ENCODE measurements at places on chromosomes 5 and 9. TPM values are rescaled to one million over a fixed set of nuclear protein-coding genes. Genes with fewer than 3 reads are reported as not detected.

Gene IL5
- not detected for total RNA-seq

Gene SHC3
- not detected for total RNA-seq

DNA sequence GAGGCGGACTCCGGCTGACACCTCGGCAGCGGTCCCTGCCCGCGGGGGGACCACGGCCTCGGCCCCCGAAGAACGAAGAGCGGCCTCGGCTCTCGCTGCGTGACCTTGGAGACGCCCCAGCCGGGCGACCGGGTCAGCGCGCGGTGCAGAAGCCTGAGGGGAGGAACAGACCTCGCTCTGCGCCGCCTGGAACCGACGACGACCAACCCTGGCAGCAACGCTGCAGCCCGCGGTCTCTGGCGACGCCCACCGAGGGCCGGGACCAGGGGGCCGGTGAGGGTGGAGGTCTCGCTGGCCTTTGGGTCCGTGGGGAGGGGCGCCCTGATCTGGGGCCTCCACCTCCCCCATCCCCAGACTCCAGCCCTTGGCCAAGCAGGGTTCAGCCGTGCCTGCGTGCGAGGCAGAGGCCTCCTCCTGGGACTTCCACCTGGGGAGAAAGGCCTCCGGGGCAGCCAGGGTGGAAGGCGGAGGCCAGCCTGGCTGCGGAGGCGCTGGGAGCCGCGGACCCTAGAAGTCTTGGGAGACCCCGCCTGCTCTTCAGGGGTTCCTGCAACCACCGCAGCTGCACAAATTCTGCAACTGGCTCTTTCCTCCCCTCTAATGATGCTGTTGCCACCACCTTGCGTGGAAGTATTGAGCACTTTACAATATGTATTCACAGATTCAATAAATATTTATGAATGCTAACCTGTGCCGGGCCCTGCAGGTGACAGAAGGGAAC is 44.3 kb upstream of the SLC12A7 start:
- peaks cover 44% of the 10 kb centered on the region for H3K27me3 ChIP-seq
- H3K36me3 ChIP-seq, result peaks cover 10% of the 10 kb centered on the region
- peak overlapping the region; percentile 12 for H3K4me3 ChIP-seq
- DNase-seq, result no peak

Gene LCN15
- not detected for total RNA-seq

DNA sequence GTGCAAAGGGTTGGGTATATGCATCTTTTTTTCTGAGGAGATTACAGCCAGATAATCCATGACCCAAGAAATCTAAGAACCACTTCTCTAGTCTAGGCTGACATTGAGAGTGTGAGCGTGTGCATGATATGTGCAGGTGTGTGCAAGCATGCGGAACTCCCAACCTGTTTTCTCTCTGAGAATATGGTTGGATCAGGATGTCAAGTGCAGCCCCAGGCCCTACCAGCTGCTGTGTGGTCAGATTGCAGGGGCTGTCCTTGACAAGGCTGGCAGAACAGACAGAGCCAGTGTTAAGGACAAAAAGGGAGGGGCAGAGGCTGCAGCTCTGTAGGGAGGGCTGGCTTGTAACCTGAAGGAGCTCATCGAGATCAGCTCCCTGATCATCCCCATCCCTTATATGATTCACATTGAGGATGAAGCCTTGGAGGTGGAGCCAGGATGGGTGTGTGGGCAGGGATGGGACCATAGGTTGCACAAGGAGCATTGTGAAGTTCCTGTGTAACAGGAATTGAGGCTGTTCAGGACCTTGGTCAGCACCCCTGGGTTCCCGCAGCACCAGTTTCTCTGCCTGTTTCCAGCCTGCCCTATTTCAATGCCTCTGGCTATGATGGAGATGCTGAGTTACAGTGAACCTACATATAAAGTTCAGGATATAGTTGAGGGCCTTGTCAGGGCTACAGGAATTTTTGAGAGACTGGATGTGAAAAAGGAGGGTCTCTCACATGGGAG is 52.6 kb upstream of the ARAP3 start:
- H3K4me3 ChIP-seq, result no peak overlapping the region
- DNase-seq, result no peak
- no peak overlapping the region for H3K27ac ChIP-seq
- H3K4me1 ChIP-seq, result no peaks in the 10 kb centered on the region

Gene SPINK7
- total RNA-seq, result not detected

- H3K27me3 ChIP-seq, result no peaks in the 10 kb centered on the region
- peaks cover 2% of the 10 kb centered on the region for H3K36me3 ChIP-seq
- H3K27ac ChIP-seq, result no peak overlapping the region
- no peak overlapping the region for H3K4me3 ChIP-seq
- peaks cover 11% of the 10 kb centered on the region for H3K4me1 ChIP-seq
Observed at GRCh38 chr5:40557501-40557900, 122.2 kb upstream of the PTGER4 start.

- no peaks in the 10 kb centered on the region for H3K4me1 ChIP-seq
- no peak for DNase-seq
- no peak overlapping the region for H3K27ac ChIP-seq
- H3K4me3 ChIP-seq, result no peak overlapping the region
- H3K36me3 ChIP-seq, result no peaks in the 10 kb centered on the region
Observed at GRCh38 chr5:43967165-43967564, 364.2 kb downstream of the NNT start.

Gene TEX48
- total RNA-seq, result not detected

DNA sequence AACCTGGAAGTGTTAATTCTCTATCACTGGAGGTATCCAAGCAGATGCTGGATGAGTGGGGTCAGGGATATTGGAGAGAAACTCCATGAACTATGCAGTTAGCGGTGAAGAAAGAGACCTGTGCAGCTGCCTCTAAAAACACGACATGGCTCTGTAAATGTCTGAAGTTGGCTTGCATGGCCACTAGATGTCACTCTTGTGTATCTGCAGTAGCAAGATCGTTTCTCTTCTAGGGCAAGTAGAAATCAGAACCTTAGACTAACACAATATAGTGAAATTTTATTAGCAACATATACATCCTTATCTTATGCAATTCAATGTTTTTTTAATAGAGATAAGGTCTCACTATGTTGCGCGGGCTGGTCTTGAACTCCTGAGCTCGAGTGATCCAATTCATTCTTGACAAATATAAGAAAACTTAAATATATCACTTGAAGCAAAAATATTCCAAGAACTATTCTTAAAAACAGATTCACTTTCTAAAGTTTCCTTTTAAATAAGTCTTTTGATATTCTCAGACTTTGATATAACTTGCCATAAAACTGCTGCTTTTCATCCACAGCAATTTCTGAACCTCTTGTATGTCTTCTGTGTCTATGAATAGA is 2.9 kb downstream of the OR2S2 start:
- peaks cover 6% of the 10 kb centered on the region for H3K4me1 ChIP-seq
- no peak for DNase-seq
- H3K27me3 ChIP-seq, result peaks cover 31% of the 10 kb centered on the region
- no peak overlapping the region for H3K4me3 ChIP-seq
- no peaks in the 10 kb centered on the region for H3K36me3 ChIP-seq

- H3K4me3 ChIP-seq, result no peak overlapping the region
- peaks cover 11% of the 10 kb centered on the region for H3K4me1 ChIP-seq
- DNase-seq, result no peak
- peaks cover 10% of the 10 kb centered on the region for H3K36me3 ChIP-seq
- no peaks in the 10 kb centered on the region for H3K27me3 ChIP-seq
Observed at GRCh38 chr5:98877600-98877999, 51.2 kb downstream of the CHD1 start.

Gene DMRT3
- total RNA-seq, result not detected

Gene RGS3
- total RNA-seq, result 17.4 TPM

Gene PCDHGB4
- total RNA-seq, result 0.10 TPM

All from T-helper 17 cell (primary cell).